ENCODE measurements at places on chromosomes 2 and 18. TPM values are rescaled to one million over a fixed set of nuclear protein-coding genes. Genes with fewer than 3 reads are reported as not detected.

SERPINB13 gene
- total RNA-seq, result not detected

SCN1A gene
- total RNA-seq, result 1.8 TPM

LRATD1 gene
- total RNA-seq, result 19.4 TPM

MSTN gene
- not detected for total RNA-seq

COL4A3 gene
- not detected for total RNA-seq

WNT6 gene
- 0.66 TPM for total RNA-seq

SERPINB5 gene
- total RNA-seq, result not detected

CENPA gene
- total RNA-seq, result 4.7 TPM

PNO1 gene
- total RNA-seq, result 11.0 TPM

C1QL2 gene
- not detected for total RNA-seq

RANBP2 gene
- total RNA-seq, result 105 TPM

MAP2 gene
- total RNA-seq, result 177 TPM

LRRTM4 gene
- 18.6 TPM for total RNA-seq

RAB17 gene
- not detected for total RNA-seq

CFC1 gene
- 1.8 TPM for total RNA-seq

C2orf81 gene
- 3.7 TPM for total RNA-seq

Measured in glutamatergic neuron (in vitro differentiated cells).